ENCODE measurements at places on chromosomes 6 and 20. TPM values are rescaled to one million over a fixed set of nuclear protein-coding genes. Genes with fewer than 3 reads are reported as not detected.
A peak's percentile ranks its signal among the peaks of the same experiment; 100 is the strongest.

Gene BMP2
- 1.3 TPM for total RNA-seq

Gene XKR7
- 1.4 TPM for total RNA-seq

- ATAC-seq = peak; percentile 32
Observed at GRCh38 chr6:37354526-37355384, 972 bp downstream of the RNF8 start.

- ATAC-seq = no peak
Observed at GRCh38 chr20:54152227-54153040, 21.4 kb downstream of the CYP24A1 start.

DNA sequence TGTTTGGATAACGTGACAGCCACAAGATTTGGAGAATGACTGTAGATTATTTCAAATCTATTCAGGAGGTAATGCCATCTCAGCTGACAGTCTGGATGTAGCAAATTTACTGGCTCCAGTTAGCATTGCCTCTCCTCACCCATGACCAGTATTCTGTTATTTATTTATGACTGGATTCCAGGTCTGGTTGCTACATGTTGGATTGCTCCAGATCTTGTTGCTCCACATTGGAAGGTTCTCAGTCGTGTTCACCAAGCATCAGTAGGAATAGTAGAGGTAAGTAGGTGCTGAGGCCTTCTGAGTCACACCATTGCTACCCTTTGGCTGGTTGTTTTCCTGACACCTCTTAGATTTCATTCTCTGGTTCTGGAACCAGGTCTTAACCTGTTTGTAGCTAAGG is 69.5 kb upstream of the ELOVL5 start:
- no peak for ATAC-seq

GRCh38 chr6:164107297-164107995 is 692.9 kb downstream of the QKI start:
- peak; percentile 89 for ATAC-seq

- ATAC-seq = no peak
Observed at GRCh38 chr6:72530152-72530551, 91.7 kb upstream of the KCNQ5 start.

GRCh38 chr6:142728364-142728763 is 216.6 kb downstream of the HIVEP2 start:
- ATAC-seq = no peak

GRCh38 chr6:36897609-36898008 is 11.9 kb downstream of the C6orf89 start:
- no peak for ATAC-seq

Measured in motor neuron (in vitro differentiated cells).